Suppressor macrophage treated with lipopolysaccharide for 4 hours (primary cell): ENCODE measurements at places on chromosomes 12 and 14.

DNA sequence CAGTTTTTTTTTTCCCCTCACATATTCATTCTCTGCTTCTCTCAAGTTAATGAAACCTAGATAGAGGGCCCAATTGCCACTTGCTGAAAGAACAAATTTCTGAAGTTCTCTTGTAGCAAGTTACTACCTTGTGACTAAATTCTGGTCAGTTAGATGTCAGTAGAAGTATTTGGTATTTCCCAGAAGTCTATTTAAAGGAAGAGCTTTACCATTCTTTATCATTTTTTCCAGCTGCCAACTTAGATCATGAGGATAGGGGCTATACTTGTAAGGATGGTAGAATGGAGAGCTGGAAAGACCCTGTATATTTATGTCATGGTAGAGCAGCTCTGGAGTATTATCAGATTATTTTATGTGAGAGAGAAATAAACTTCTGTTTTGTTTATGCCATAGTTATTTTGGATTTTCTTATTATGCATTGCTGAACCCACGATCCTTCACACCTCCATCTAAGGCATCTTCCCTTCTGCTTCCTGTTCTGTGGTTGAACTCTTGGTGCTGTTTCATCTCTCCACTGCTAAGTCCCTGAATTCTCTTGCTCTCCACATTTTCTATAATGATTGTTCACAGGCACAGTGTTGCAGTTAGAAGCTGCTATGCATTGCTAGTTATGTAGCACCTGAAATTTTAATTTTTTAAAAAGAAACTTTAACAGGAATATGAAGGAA lies 25.9 kb downstream of the FUT8 start:
- no peak for DNase-seq

- peak; percentile 66 for DNase-seq
Measured at GRCh38 chr12:112894128-112894527, 12.6 kb upstream of the OAS1 start.

DNA sequence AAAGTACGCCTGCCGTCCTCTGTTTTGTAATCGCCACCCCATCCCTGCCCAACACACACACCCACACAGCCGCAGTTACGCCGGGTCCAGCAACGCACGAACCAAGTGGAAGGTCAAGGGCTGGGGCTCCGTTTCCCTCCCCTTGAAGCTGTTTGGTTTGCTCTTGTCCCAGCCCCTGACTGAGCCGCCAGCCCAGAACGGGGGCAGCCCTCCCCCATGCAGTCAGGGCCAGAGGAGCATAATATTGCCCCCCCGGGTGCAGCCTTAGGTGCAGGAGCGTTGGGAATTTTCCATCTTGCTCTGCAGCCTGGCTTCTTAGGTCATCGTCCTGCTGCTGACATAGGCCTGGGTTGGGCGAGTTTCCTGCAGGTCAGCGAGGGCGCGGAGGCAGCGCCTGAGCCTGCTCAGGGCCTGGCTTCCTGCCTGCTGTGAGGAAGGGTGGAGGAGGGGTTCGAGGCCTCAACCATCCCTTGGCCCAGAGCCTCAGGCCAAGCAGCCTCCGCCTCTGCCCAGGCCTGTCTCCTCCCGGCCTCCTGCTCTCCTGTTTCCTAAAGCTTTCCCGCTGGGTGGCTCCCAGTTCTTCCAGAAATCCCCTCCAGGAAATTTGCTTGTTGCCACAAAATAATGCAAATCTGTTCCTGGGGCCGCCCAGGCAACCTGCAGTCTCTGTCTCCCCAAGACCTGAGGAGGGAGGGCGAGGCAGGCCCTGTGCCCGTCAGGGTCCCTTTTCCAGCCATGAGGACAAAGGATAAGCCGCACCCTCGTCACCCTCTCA lies 44.5 kb downstream of the PSMA6 start:
- DNase-seq = peak; percentile 94

DNA sequence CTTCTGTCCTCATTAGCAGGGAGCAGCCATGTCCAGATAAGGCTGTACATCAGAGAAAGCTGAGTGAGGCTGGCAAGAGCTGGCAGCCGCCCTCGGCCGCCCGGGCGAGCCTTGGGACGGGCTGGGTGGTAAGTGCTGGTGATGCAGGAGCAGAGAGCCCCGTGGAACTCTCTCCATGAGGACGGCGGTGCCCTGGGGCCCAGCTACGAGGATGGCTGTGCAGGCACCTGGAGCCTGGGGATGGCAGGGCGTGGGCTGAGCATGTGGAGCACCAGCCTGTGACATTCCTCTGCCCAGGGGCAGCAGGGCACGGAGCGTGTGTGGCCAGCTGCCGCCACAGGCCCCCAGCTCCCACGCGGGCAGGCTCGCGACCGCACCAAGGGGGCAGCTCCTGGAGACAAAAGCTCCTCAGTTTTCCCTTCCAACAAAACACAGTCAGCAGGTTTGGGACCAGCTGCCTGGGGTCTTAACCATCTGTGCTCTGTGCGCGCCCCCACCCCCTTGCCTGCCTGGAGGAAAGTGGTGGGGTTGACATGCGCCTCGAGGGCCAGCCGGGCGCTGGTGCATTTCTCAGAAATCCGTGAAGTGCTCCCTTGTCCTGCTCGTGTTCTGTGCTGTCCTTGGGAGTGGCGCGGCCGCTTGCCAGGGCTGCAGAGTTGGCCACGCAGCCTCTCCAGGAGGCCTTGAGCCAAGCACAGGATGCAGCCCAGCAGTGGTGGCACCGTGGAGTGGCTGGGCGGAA lies 21.4 kb downstream of the PACS2 start:
- no peak for DNase-seq

- DNase-seq = no peak
Measured at GRCh38 chr14:84225268-84225667, 1304.7 kb upstream of the FLRT2 start.

DNA sequence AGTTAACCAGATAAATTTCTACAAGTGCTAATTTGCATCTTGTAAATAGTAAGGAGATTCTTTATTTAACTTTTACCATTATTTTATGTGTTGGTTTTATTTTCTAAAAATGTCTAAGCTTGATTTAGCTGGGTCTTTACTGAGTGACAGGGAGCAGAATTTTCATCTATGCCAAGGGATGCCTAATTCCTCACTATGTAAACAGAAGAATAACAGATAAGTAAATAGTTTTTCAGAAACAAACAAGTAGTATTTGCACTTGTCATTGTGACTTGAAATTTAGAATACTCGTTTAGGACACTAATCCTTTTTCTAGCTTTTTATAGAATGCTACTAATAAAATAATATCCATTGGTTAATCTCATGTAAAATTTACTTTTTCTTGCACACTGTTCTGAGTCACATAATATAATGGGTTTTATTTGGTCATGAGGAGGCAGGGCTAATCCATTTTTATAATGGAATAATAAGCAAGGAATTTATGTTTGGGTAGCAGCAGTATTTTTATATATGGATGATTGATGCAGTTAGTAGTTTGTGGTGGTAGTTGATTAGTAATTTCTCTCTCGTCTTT lies 746.5 kb downstream of the SLC6A15 start:
- DNase-seq = no peak

DNA sequence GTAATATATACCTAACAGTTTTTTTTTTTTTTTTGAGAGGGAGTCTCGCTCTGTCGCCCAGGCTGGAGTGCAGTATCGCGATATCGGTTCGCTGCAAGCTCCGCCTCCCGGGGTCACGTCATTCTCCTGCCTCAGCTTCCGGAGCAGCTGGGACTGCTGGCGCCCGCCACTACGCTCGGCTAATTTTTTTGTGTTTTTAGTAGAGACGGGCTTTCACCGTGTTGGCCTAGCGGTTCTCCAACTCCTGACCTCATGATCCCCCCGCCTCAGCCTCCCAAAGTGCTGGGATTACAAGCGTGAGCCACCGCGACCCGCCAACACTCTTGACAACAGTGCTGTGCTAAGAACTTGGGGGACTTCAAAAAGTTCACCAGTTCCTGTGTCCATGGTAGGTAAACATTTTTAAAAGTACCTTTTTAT lies 63.5 kb downstream of the FOXG1 start:
- DNase-seq = no peak

DNA sequence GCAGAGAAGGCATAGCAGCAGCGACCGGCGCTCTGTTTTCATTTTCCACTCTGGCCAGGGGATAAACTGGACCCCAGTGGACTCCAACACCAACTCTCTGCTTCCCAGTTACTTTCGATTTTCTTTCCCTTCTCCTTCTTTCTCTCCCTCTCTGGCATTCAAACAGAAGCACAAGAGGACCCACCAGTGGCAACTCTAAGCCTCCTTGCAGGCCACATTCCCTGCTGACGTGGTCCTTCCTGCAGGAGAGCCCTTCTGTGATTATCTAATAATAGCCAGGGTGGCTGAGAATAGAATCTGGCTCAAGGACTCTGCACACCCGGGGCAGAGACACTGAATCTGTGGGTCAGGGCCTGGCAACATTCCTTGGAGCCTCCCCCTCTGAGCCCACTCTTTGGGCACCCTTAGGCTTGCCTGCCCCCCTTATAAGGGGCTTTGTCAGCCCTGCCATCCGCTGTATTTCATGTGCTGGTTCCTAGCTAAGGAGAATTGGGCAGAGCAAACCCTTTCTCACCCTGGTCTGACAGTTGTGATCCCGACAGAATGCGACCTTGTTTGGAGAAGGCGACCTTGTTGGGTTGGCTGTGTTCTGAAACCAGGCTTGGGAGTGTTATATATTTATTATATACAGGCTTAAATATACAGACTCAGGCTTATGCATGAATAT lies 8.2 kb upstream of the HOXC6 start:
- DNase-seq = no peak

GRCh38 chr14:105468621-105469241 lies 5.9 kb upstream of the CRIP2 start:
- no peak for DNase-seq

DNA sequence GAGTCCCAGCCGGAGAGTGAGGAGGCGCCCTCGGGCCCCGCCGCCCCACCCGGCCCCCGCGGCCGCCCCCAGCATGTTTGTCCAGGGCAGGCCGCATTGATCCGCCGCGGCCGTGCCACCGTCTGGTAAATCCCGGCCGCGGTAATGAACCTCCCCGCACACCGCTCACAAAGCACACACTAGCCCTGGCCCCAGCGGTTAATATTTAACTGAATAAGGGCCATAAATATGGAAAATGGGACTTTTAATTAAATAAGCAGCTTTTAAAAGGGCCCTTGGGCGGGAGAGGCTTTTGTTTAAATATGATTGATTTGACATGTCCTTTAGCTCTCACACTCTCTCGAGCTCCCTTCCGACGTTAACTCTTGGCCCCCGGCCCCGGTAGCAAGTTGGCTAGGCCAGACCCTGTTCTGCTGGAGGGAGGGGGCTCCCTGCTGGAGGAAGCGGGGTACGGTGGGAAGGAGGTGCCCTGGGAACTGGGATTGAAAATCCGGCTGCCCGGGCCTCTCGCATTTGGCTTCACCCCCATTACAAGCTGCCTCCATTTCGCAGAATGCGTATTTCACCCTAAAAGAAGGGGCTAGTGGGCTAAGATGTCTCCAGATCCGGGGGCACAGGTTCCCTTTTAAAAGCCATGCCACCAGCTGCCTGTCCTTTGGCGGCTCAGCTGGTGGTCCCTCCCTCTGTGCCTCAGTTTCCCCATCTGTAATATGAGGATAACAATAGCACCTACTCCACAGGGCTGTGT lies 199.8 kb downstream of the RBM19 start:
- no peak for DNase-seq

- DNase-seq = peak; percentile 65
Measured at GRCh38 chr14:74962493-74962892, 7.1 kb upstream of the PGF start.

- no peak for DNase-seq
Measured at GRCh38 chr12:65568517-65568916, 255.8 kb upstream of the HMGA2 start.

GRCh38 chr12:75058228-75058627 lies 151.4 kb downstream of the KCNC2 start:
- no peak for DNase-seq

DNA sequence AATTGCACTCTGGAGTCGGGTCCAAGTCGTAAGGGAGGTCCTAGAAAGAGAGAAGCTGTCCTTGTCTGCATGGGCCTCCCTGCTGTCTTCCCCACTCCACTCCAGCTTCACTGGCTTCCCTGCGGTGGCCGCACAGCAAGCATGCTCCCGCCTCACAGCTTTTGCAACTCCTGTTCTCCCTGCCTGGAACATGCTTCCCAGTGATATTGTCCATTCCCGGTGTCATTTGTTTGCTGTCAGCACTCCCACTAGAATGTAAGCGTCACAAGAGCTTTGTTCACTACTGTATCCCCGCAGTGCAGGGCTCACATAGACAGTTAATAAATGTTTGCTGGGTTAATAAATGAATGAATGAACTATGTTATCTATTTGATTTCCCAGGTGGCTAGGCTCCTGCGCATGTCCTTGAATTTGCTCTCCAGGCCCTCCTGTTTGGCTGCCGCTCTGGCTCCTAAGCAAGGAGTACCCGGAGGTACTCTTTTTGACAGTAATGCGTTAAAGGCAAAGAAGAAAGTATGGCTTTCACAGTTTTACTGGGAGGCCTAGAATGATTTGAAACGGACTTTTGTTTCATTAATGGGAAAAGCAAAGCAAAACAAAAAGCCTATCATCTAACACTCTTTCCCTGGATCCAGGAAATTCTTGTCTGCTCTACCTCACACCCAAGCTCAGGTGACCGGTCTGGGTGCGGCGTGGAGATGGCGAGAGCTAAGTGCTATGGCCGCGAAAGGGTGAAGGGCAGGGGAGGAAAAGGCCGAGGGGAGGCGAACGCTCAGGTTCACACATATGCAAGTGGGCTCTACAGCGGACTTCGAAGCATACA lies 6.2 kb upstream of the SLC7A7 start:
- DNase-seq = no peak

DNA sequence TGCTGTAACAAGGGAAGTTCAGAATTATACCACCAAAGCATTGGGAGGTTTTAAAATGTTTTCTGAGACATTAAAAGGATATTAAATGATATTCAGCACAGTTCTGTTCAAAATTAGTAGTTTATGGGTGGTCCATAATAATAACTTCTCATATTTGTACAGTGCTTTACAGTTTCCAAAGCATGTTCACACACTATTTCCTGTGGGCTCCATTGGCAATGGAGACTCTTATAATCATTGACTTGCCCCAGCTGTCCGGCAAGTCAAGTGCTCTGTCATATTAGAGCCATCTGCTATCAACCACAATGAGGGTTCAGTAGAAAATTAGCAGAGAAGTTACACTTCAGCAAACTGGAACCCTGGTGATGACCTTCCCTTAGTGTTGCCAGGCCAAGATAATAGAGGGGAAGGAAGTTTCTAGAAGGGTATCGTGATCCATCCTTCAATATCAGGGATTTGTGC lies 526.6 kb upstream of the CCDC196 start:
- no peak for DNase-seq

GRCh38 chr12:67692966-67693365 lies 44.4 kb downstream of the DYRK2 start:
- no peak for DNase-seq
